Activated T-cell treated with anti-CD3 and anti-CD28 coated beads for 1 hour (primary cell): ENCODE measurements at places on chromosomes 6 and 20.

- DNase-seq, result no peak
Observed at GRCh38 chr20:44253528-44253927, 6.4 kb downstream of the GDAP1L1 start.

GRCh38 chr6:79778816-79779215 is 147.7 kb downstream of the SH3BGRL2 start:
- DNase-seq, result no peak

DNA sequence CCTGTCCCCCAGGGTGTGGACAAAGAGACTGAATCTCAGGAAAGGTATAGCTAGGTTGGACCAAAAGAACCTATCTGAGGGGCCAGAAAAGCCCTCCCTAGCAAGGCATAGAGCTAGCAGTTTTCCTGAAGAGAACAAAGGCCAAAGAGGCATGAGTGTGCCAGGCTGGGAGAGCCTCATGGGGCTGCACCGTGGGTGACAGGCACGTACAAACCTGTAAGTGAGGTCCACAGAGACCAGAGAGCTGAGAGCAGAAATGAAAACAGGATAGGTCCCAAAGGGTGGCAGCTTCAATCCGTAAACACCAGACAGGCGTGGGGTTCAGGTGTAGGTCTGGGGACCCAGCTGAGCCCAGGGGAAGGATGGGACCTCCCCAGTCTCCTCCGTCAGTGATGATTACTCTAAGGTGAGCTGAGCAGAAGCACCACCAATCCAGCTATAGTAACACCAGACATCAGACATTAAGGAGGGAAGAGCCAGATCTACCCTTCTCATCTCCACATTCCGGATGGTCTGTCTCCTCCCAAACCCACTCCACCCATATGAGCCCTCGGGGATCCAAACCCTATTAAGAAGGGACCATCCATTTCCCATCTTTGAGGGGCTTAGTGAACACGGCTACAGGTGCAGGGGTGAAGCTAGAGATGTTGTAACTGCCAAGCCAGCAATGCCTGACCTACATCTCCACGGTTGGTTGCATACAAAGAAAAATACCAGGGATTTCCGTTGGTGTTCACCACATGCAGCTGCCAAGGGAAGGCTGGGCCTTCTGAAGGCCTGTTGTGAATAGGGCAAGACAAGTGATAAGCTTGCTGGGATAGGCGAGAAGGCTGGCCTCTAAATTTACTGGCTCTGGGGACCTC is 38.3 kb downstream of the BCL2L1 start:
- no peak for DNase-seq

DNA sequence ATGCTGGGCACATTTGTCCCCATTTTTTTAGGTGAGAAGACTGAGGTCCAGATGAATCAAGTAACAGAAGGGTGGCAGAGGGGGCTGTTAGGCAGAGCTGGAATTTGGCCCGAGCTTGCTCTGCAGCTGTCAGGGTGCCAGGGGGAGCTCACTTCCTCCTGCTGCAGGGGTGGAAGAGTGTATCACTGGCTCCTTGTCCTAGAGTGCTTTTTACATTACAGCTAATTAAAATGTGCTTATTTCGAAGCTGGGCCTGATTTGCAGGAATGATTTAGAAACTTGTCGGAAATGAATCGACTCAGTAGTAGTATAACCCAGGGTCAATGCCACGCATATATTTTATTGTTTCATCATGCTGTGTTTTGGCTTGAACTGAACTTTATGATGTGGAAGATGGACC is 11.1 kb downstream of the TOX2 start:
- DNase-seq, result no peak

DNA sequence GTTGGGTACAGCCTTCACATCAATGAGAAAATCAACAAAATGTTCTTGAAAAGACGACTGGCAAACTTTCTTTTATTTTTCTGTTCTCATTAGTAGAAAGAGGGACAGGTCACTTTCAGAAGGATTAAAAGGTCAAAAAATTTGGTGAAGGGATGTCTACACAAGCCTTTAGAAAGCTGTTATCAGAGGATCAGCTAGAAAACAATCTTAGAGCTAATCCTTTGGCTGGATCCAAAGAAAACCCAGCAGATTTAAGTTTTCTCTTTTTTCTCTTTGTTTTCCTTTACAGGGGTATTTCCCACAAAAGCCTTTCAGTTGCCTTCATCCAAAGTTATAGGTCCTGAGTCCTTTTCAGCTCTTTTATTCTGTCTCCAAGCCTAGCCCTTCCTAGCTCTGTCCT is 57.3 kb upstream of the EDN1 start:
- DNase-seq, result no peak

DNA sequence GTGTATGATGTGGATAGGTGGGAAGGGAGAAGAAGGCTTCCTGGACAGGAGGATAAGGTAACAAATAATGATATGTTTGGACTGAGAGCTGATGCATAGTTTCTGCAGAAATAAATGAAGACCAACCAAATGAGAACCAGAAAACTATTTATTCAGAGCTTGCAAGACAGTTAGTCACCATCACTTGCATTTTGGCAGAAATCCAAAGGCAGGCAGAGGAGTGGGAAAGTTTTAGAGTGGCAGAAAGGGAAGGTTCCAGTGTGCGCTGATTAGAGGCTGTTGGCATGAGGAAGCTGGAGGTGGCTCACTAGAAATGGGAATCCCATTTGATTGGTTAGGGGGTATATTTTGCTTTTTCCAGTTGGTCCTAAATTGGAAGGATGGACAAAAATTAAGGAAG is 13.0 kb upstream of the F13A1 start:
- DNase-seq, result no peak

- no peak for DNase-seq
Observed at GRCh38 chr20:48814633-48815032, 13.2 kb downstream of the PREX1 start.

DNA sequence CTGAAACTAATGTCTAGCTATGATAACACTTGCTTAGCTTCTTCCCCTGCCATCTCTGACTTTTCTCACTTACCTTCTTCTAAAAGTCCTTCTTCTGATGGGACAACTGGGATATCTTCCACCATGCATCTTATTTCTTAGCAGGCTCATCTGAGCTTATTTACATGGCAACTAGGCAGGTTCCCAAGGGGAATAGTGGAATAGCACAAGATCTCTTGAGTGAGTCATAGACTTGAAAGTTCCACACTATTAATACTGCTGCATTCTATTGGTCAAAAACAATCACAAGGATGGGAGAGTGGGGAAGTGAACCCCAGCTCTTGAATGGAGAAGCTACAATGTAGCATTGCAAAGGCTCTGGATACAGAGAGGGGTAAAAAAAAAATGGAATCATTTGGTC is 142.1 kb downstream of the HAO1 start:
- no peak for DNase-seq

GRCh38 chr6:28922004-28922820 is 1.6 kb downstream of the TRIM27 start:
- no peak for DNase-seq

- no peak for DNase-seq
Observed at GRCh38 chr20:13251106-13251903, 30.2 kb downstream of the ISM1 start.

GRCh38 chr6:43436577-43437282 is 9.4 kb downstream of the ABCC10 start:
- no peak for DNase-seq

GRCh38 chr6:5638666-5639065 is 368.1 kb downstream of the NRN1 start:
- no peak for DNase-seq

DNA sequence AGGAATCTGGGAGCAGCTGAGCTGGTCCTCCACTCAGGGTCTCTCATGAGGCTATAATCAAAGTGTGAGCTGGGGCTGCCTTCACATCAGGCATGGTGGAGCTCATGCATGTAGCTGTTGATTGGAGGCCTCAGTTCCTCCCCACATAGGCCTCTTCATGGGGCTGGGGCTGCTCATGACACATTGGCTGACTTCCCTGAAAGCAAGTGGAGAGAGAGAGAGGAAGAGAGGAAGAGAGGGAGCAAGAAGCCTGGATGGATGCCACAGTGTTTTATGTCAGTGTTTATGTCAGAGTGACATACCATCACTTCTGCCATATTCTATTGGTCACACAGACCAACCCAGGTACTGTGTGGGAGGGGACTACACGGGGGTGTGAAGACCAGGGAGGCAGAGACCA is 43.8 kb downstream of the EYA2 start:
- DNase-seq, result no peak

- no peak for DNase-seq
Observed at GRCh38 chr6:150299873-150300485, 68.8 kb upstream of the IYD start.

GRCh38 chr6:119241111-119241465 is 108.5 kb downstream of the MAN1A1 start:
- DNase-seq, result no peak

DNA sequence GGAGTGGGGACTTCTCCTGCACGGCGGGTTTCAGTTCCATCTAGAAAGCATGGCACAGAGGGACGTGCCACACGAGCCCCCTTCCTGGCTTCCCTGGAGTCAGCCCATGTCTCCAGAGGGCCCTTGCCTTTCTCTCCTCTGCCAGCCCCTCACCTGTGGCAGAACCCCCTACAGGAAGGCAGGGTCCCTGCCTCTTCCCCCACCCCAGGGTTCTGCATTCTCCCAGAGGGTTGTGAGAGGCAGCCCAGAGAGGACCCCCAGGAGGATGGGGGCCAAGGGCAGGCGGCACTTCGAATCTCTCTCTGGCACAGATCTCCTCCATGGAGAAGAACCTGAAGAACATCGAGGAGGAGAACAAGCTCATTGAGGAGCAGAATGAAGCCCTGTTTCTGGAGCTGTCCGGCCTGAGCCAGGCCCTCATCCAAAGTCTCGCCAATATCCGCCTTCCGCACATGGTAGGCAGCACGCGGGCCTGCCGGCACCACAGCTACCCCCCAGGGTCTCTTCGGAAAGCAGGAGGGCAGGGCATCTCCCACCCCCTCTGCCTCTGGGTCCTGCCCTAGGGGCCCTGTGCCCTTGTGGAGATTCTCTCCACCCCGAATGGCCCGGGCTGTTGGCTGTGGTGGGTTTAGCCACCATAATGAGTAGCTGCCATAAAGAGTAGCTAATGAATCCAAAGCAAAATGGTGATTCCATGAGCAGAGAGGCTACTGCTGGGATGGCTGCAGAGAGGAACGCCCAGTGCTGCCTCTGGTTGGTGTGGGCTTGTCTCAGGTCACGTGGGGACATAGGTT is 15.9 kb upstream of the PCMTD2 start:
- DNase-seq, result no peak

DNA sequence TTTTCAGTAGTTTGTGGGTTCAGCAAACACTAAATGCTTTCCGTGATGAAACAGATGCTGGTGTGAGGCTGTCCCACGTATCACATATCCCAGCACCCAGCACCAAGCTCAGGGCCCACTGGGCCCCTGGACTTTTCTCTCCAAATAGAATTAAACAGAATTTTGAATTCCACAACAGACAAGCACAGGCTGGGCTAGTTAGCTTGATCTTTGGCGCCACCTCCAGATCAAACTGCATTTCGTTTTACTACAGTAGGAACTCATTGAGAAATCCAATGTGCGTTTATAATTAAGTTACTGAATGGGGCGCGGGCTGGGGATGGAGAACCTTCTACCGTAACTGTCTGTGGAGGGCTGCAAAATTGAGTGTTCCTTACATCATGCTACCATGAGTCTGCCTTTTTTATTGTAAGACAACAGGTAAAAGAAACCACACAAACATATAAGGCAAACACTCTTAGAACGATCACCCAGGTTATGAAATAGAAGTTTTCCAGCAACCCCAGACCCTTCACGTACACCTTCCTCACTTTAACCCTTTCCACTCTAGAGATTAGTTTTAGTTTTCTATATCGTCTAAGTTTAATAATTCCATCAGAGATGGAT is 107.8 kb downstream of the ZFP64 start:
- DNase-seq, result no peak

GRCh38 chr20:50788045-50788991 is 6.5 kb upstream of the BCAS4 start:
- DNase-seq, result no peak

- no peak for DNase-seq
Observed at GRCh38 chr6:2296781-2297180, 51.4 kb upstream of the GMDS start.

DNA sequence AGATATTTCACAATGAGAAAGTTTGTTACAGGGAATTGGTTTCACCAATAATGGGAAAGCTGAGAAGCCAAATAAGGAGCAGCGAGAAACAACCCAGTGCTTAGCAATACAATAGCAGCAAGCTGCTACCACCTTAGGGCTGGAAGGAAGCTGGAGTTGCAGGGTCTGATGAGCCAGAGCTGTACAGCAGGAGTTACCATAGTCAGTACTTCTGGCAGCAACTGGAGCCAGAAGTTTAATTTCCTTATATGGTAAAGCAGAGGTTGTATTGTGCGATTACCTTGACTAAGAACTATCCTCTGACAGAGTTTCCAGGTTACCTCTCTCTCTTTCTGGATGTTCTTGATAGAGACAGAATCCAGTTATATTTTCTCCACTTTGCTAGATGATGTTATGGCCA is 137.1 kb upstream of the OLIG3 start:
- DNase-seq, result no peak

DNA sequence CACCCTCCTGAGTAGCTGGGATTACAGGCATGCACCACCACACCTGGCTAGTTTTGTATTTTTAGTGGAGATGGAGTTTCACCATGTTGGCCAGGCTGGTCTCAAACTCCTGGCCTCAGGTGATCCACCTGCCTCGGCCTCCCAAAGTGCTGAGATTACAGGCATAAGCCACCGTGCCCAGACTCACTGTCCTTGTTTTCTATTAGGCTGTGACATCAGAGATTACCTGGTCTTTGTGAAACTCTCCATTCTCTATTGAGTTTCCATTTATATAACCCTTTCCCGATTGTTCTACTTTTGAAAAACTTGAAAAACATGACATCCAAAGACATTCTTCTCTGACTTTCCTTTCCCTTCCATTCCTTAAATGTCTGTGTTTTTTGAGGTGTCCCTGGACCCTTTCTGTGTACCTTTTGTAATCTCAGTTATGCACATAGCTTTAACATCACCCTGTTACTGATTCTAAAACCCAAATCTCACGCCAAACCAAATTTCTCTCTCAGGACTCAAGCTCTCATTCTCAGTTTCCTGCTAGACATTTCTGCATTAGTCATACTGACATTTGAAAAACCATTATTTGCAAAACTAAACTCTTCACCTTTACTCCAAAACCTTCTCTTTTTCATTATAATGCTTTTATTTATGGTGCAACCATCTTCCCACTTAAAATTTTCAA is 137.0 kb downstream of the KHDC1L start:
- no peak for DNase-seq

- DNase-seq, result no peak
Observed at GRCh38 chr6:101086473-101086872, 205.3 kb upstream of the ASCC3 start.

- no peak for DNase-seq
Observed at GRCh38 chr6:20437639-20438038, 36.0 kb downstream of the E2F3 start.

DNA sequence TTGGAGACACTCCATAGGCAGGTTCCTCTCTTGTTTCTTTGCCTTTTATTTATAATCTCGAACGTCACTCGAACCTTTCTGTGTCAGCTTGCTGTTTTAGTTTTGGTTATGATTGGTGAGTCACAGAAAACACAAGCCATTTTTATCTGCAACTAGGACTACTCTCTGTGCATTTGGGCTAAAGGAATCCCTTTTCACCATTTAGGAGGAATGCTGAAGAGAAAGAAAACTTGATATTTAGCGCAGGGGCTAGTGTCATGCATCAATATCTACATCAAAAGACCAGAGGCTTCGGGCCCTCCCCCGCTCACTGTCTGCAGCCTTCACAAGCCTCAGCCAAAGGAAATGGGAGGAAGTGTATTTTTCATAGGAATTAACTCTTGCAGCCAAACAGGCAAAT is 507.8 kb upstream of the CITED2 start:
- no peak for DNase-seq
